Fibroblast of gingiva (primary cell): ENCODE measurements at places on chromosomes 12 and 14.
A peak's percentile ranks its signal among the peaks of the same experiment; 100 is the strongest.

DNA sequence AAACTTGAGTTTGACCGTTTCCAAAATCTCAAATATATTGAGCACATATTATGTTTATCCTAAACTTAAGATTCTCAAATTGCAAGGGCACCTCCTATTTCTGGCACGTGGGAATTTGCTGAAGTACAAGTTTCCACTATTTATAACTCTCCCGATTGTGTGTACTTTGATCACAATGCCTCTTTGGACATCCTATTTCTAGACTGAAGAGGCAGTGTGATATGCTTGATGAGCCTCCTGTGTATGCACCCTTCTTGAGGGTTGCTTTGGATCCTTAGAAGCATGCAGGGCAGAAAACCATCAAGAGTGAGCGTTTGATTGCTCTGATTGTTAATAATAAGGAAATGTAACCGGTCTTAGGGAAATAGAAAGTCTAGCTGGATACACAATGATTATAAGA is 218.9 kb upstream of the RBM19 start:
- no peak for DNase-seq

DNA sequence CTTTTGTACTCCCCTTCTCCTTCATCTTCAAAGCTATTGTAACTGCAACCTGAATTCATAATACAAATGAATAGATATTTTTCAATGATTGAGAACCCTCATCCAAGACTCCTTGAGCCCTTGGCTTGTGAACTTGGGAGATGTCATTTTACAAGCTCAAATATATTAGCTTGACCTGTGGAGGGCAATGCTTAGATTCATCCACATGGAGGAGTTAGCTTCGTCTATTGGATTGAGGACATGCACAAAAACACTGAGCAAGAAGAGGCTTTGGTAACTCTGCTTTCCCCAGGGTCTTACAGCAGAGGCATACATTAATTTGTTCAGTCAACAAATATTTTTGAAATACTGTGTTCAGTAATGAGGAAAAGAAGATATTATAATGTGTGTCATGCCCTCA is 101.1 kb downstream of the OTOGL start:
- DNase-seq: no peak

DNA sequence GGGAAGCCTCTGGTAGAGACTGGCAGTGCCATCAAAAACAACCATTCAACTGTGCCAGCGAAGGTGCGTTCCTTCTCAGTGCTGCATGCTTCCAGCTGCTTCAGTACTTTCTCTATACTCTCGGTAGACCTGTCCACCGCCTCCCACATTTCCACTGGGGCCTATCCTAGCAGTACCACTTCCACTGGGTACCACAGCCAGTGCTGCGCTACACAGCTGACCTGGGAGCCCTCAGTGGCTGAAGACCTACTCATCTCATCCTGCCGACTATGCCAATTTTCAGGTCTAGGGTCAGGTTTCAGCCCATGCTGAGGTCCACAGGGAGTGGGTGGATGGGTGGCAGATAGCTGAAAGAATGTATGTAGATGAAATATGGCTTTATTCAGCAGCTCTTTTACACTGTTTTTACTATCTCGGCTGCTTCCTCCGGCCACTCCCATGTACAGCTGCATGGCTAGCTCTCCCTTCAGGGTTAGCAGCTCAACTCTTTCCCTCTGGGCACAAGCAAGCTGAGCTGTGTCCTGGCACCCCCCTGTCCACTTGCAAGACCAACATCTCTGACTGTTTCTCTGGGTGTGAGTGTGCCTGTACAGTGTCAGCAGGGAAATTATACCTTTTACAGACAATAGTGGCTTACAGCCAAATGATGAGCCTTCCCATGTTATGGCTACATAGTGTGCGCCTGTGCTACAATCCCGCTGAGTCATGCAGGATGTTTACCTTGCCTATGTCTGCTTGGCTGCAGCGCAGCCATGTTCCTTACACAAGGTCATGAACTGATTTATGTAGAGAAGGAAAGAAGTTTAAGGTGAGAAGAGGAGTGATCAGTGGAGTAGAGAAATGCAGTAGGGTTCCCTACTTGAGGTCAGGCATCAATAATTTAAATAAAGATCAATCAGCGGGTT is 125.7 kb upstream of the DDHD1 start:
- DNase-seq: peak; percentile 10

- no peak for DNase-seq
These were observed 738.3 kb upstream of the STXBP6 start for GRCh38 chr14:25788252-25788651.

DNA sequence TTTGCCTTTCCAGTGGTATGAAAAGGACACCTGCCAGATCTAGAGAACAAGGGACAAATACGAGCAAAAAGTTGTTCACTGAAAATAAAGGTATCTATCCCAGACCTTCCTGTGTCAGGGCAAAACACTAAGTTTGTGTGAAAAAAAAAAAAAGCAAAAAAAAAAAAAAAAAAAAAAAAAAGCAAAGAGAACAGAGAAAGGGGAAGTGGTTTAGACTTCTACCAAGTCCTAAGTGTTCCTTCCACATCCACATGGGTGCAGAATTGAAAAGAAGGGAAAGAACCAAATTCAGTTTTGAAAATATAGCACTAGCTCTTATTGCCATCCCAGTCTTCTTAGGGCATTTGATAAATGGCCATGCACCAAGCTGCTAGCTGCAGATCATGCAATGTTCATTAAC is 41.7 kb downstream of the ZCRB1 start:
- DNase-seq: no peak

- no peak for DNase-seq
These were observed 31.5 kb downstream of the CFL2 start for GRCh38 chr14:34682787-34683321.

- peak; percentile 90 for DNase-seq
These were observed 11.2 kb upstream of the PYGL start for GRCh38 chr14:50955373-50956043.

DNA sequence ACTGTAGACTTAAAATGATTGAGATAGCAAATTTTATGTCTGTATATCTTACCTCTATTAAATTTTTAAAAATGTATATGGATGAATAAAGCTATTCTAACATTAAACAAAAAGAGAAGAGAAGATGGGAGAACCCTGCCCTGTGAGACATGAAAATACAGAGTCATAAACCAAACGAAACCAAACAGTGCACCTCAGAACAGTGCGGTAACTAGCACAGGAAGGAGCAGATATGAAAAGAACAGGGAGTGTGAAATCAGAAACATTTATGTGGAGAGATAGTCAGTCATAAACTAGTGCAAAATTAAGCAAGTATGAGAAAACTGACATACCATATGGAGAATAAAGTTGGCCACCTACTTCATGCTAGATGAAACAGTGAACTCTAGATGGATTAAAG is 135.1 kb downstream of the ERC1 start:
- no peak for DNase-seq

DNA sequence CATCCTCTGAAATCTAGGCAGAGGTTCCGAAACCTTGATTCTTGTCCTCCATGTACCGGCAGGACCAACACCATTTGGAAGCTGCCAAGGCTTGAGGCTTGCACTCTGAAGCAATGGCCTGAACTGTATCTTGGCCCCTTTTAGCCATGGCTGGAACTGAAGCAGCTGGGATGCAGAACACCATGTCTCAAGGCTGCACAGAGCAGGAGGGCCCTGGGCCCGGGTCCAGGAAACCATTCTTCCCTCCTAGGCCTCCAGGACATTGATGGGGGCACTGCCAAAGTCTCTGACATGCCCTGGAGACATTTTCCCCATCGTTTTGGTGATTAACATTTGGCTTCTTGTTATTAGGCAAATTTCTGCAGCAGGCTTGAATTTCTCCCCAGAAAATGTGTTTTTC is 198.7 kb downstream of the EFCAB11 start:
- DNase-seq: peak; percentile 31

DNA sequence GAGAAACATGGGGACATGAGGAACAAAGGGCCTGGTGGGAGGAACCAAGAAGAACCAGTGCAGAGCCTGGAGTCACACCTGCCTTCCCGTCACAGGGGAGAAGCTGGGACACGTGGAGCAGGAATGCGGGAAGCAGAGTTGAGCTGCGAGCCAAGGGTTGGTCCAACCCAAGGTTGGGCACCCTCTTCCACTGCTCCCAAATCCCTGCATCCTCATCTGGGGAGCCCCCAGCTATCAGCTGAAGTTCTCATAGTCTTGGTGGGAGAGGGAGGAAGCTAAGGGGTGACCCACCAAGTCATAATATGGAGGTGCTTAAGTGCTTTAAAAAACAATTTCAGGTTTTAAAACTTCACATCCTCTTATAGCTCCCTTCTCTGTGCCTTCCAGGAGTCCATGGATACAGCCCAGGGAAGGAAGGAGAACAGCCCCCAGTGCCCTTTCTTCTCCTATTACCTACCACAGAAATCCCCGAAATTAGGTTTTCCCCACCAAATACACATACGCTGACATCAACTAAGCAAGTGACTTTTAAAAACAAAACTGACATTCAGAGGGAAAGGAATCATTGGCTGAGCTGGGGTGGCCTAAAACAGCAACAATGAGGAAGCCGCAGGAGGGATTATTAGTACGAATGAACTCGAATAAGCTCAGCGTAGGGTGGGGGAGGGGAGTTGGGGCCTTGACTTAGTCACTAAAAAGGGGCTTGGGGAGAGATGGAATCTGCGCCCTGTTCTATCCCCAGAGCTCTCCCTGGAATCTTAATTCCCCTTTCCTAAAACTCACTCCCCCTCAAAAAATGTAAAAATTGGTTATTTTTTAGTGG is 4.5 kb downstream of the MYL6 start:
- DNase-seq: no peak

DNA sequence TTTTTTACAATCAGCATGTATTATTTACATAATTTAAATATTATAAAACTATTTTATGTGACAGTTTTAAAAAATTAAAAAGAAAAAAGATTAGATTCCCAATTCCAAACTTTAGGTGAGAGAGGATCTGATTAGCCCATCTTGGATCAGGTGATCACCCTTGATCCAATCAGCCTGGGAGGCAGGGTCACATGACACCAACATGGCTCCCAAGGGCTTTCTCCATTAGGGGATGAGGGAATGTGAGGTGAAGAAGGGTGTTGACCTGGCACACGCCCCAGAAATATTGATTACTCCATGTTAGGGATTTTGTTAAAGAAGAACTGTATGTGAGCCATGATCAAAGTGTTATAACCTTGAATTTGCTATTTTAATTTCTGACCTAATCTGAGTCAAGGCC is 225.4 kb downstream of the RBM19 start:
- no peak for DNase-seq

DNA sequence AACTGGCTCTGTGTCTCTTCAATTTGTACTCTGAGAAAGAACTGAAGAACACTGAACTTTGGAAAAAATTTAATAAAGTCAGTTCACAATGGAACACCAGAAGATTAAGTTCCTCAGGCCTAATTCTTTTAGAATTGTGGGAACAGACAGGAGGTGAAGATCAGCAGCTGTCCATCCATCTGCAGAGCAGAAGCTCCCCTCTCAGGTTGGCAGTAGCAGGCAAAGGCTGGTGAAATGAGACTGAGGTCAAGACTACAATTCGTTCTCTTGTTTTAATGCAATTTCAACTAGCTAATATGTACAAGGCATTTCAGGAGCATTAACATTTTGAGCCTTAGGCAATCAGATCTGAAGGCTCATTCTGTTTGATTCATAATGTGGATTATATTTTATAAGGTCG is 10.3 kb upstream of the TRHDE start:
- DNase-seq: no peak

GRCh38 chr12:118498171-118498570 is 121.8 kb downstream of the SUDS3 start:
- DNase-seq: no peak

GRCh38 chr14:21455592-21455911 is 371 bp downstream of the CHD8 start:
- peak; percentile 13 for DNase-seq

GRCh38 chr12:109777544-109777943 is 55.7 kb downstream of the TRPV4 start:
- no peak for DNase-seq

DNA sequence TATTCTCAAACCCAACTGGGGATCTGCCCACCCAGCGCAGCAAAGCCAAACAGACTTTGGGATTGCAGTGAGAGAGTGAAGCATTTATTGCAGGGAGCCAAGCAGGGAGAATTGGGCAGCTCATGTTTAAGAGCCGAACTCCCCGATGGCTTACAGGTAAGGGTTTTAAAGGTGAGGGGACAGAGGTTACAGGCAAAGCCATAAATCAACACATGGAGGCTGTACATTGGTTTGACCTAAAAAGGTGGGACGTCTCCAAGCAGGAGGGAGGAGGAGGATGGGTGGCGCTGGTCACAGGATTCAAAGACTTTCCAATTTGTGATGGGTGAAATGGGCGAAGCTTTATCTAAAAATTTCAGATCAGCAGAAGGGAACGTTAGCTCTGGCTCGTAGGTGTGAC is 18.2 kb downstream of the OAS2 start:
- DNase-seq: no peak

- no peak for DNase-seq
These were observed 2.3 kb downstream of the AKAP5 start for GRCh38 chr14:64467566-64467965.

GRCh38 chr12:124481772-124482566 is 85.4 kb downstream of the NCOR2 start:
- DNase-seq: no peak

- no peak for DNase-seq
These were observed 86.4 kb downstream of the SPPL3 start for GRCh38 chr12:120817559-120818330.

GRCh38 chr14:36467332-36467731 is 52.7 kb downstream of the NKX2-1 start:
- DNase-seq: no peak

- no peak for DNase-seq
These were observed 184.7 kb downstream of the AACS start for GRCh38 chr12:125249932-125250331.

GRCh38 chr14:94787092-94787491 is 17.2 kb upstream of the GSC start:
- DNase-seq: no peak

DNA sequence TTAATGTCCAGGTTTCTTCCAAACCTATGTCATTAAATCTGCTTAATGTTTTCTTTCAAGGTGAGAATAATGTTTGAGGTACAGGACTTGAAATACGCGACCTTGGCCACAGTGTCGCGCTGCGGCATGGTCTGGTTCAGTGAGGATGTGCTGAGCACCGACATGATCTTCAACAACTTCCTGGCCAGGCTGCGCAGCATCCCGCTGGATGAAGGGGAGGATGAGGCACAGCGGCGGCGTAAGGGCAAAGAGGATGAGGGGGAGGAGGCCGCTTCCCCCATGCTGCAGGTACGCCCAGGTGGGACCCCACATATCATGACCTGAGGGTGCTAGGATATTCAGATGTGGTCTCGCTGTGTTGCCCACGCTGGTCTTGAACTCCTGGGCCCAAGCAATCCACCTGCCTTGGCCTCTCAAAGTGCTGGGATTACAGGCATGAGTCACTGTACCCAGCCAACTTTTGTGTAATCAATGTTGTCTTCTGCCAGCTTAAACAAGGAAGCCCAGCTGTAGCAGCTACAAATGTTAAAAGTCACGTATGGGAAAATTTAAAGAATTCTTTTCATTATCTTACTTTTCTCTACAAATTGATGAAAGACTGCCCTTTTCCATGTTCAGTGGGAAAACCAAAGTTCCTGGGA is 50.8 kb downstream of the DYNC1H1 start:
- no peak for DNase-seq

GRCh38 chr12:72777806-72778205 is 505.6 kb downstream of the TRHDE start:
- no peak for DNase-seq

- DNase-seq: peak; percentile 41
These were observed 16.7 kb downstream of the KMT2D start for GRCh38 chr12:49043856-49044258.
